ENCODE measurements at places on chromosomes 1 and 21.

GRCh38 chr1:30087465-30087864 lies 635.9 kb downstream of the MATN1 start:
- DNase-seq, result no peak

DNA sequence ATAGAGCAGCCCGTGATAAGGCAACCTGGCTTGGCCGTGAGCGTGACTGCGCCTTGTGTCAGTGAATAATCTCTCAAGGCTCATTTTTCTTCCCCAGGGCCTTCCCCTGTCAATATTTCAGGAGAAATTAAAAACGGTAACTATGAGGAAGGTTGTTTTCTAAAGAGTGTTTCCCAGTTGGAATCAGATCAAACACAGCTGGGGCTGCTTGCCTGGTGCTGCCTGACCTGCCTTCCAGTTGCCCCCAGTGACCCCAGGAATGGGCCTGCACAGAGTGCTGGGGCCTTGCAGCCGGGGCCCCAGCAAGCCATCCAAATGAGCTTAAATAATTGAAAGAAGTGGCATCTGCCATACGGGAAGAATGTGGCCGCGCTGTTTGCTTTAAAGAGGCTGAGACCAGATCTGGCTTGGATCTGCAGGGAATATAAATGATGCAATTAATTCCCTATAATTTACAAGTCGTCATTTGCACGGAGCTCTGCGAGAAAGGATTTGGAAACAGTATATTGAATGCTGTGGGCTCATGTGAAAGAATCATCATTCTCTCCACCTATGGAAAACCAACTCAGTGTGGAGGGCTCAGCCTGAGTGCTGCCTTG lies 203.9 kb downstream of the C1orf94 start:
- no peak for DNase-seq

GRCh38 chr1:150796374-150796773 lies 11.7 kb downstream of the CTSK start:
- DNase-seq, result no peak

DNA sequence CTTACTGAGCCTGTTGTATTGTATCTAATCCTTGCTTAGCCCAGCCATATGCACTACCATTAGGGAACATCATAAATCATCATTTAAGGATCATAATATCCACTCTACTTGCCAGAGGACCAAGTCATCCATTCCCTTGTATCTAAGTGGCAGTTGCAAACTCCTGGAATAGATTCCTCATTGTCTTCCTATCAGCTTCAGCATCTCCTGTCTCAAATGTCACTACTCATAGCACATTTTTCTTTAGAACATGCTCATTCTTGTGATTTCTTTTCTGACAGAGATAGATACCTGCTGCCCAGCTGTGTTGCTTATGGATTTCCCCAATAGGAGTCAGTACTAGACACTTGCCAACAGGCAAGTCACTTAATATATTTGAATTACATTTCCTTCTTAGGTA lies 84.3 kb downstream of the OLFML3 start:
- no peak for DNase-seq

- no peak for DNase-seq
Measured at GRCh38 chr21:21508859-21509258, 510.6 kb downstream of the NCAM2 start.

GRCh38 chr1:219347376-219347775 lies 173.7 kb downstream of the LYPLAL1 start:
- no peak for DNase-seq

DNA sequence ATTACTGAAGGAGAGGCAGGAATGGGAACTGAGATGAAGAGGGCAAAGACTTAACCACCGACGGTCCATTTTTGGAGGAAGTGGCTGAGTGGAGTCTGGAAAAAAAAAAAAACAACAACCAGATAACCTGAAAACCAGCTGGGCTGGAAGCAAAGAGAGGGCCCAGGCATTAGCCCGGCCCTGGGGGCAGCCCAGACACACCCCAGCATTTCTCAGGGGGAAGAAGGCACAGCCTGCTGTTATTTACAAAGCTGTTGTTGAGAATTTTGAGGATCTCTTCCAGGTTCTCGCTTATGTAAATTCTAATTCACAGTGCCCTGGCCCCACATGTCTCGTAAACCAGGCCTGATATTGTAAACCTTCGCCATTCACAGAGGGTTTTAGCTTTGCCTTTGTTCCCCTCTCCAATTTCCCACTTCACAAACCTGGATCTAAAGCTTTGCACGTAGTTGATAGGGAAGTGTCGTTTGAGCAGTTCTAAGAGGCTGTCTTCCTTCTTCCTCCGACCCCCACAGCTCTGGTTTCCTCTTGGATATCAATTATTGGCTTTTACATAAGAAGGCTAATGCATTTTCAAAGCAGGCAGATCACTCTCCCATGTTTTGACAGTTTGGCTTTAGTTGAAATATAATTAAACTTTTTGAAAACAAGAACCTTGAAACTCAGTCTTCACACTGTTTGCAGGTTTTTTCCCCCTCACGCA lies 161.8 kb upstream of the IRF2BP2 start:
- no peak for DNase-seq

DNA sequence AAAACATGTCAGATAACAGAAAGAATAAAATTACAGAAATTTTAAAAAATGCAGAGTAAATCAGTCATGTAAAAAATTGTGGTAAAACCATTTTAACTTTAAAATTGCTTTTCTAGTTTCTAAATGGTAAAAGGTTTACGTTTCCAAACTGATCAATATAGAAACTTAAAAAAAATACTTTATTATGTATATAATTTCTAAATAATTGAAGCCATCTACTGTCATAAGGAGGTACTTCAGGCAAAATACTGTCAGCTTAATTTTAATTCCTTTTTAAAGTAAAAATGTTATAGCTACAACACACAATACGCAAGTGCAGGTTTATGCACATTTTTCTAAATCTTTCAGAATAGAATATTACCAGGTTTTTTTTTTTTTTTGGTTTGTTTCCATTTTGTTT lies 159.9 kb downstream of the HFM1 start:
- DNase-seq, result no peak

- no peak for DNase-seq
Measured at GRCh38 chr1:33087677-33088076, 6.7 kb downstream of the AZIN2 start.

DNA sequence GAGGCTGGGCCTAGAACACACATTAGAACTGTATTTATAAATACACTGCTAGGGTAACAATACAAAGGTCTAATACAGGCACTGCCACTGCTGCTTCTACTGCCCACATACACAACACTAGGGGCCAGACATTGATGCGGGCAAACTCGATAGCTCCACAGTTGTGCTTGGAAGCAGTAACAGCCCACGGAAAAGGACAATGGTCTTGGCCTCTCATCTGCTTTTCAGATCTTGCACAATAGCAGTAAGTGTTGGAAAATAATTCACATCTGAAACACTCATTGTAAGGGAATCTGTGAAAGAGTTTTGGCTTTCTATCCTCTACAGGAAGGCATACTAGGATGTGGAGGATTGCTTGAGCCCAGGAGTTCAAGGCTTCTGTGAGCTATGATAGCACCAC lies 6.9 kb upstream of the SPOCD1 start:
- DNase-seq, result no peak

- DNase-seq, result no peak
Measured at GRCh38 chr1:180112091-180112490, 42.6 kb upstream of the QSOX1 start.

GRCh38 chr1:89064632-89065031 lies 376 bp downstream of the GBP1 start:
- no peak for DNase-seq

- DNase-seq, result no peak
Measured at GRCh38 chr1:65105596-65105995, 42.4 kb upstream of the AK4 start.

DNA sequence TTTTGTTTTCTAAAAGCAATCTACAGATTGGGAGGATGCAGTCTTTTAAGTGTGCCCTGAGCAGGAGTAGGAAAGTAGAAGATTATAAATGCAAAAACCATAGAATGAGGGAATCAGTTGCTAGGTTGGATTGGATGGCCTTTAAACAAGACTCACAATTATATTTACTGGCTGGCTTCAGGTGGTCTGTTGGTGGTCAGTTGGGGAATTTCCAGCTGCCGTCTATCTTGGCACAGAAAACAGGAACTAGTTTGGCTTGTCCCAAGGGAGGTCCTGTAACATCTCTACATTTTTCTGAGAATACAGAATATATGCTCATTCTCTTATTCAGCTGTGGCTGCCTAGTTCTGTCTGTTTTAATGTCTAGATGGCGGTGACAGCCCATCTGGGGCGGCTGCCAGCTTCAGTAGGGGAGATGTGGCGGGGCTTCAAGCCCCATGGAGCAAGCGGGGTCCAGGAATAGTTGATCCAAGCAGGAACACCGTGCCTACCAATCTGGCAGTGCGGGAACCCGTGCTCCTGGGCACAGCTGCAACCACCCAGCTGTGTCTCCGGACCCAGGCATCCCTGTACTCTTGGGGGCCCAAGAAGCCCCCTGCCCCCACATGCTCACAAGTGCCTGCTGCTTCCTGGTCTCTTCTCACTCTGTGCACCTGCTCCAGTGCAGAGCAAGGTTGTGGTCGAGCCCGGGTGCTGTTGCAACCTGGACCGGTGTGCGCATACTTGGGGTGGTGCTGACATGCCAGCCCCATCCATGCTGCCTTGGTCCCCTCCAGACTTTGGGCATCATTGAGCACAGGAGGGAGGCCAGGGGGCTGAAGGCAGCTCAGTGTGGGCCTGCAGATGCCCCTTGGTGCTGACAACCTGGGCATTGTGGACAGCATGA lies 1182.6 kb downstream of the AMY1C start:
- no peak for DNase-seq

- no peak for DNase-seq
Measured at GRCh38 chr1:170162459-170163246, 16.9 kb downstream of the NTMT2 start.

GRCh38 chr21:29555601-29556000 lies 256.9 kb downstream of the BACH1 start:
- no peak for DNase-seq

DNA sequence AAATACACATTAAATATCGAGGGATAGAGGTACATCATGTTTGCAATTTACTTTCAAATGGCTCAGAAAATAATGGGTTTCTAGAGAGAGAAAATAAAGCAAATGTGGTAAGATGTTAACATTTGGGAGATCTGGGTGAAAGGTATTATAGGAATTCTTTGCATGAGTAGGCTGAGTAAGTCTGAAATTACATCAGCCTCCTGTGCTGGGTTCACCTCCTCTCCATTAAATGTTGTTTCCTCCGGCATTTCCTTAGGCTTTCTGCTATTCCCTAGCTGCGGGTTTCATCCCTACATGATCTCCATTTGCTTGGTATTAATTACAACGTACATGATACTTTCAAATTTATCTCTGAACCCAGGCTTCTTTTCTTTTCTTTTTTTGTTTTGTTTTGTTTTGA lies 31.6 kb downstream of the ZMYND12 start:
- DNase-seq, result no peak

- no peak for DNase-seq
Measured at GRCh38 chr1:48251323-48251722, 28.8 kb downstream of the SLC5A9 start.

- no peak for DNase-seq
Measured at GRCh38 chr1:60935599-60936110, 146.7 kb upstream of the NFIA start.

DNA sequence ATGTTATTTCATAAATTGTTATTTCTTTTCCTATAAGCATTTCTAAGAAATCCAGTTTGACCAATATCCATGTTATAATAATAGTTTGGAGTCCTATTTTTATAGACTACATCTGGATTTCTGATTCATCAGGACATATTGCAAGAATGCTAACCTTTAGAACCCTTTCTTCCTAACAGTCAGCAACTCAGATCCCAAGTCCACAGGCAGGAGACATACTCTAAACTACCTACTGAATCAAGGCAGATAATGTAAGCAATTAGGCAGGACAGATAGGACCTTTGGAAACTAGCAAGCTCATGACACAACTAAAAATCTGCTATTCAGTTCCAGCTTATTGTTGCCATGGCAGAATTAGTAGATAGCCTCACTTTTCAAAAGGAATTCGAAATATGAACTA lies 104.1 kb downstream of the DENND1B start:
- no peak for DNase-seq

DNA sequence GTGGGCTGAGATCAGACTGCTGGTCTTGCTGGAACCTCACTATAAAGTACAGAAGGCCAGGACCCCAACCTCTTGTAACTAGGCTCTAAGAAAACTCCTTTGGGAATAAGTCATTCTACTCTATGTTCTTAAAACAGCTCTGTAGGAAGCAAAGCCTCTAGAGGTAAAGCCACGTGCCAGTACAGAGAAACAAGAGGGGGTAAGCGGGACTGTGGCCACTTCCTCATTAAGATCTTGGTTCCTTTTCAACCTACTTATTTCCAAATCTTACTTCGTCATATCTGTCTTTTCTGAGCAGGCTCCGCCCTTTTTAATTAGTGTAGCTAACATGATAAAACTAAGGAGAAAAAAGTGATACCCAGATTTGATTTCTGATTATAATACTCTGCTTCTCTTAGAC lies 3.8 kb downstream of the NCSTN start:
- peak; percentile 28 for DNase-seq

DNA sequence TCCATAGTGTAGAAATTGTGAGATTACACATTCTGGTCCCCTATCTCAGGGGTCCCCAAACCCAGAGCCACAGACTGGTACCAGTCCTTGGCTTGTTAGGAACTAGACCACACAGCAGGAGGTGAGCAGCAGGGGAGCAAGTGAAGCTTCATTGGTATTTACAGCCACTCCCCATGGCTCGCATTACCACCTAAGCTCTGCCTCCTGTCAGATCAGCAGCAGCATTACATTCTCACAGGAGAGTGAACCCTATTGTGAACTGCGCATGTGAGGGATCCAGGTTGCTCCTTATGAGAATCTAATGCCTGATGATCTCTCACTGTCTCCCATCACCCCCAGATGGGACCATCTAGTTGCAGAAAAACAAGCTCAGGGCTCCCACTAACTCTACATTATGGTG lies 229.7 kb upstream of the IRF2BP2 start:
- no peak for DNase-seq

GRCh38 chr1:159187647-159188374 lies 16.4 kb downstream of the CADM3 start:
- DNase-seq, result no peak

GRCh38 chr21:26470351-26471098 lies 102.6 kb downstream of the CYYR1 start:
- no peak for DNase-seq

DNA sequence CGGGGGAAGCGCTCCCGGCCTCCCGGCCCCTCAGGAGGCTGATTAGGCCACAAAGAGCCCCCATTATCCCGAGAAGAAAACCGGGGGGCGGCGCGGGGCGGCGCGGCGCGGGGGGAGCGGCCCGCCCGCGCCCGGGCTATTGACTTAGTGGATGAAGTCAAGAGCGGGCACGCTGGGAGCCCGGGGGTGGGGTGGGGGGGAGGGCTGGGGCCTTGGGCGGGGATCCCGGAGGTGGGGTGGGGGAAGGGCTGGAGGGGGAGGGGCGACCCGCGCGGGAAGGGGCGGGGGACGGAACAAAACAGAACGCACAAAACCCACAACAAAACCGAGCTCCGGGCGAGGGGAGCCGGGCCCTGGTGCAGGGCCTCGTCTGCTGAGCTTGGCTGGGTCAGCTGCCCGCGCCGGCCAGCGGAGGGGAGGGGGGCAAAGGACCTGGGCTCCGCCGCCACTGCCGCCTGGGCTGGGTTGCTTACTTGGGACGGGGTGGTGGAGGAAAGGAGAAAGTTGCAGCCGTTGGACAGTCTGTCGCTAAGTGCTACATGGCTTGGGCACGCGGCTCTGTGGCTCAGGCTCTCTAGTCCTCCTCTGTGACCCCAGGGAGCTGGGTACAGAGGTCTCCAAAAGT lies 16.3 kb downstream of the PAX7 start:
- DNase-seq, result no peak

- DNase-seq, result no peak
Measured at GRCh38 chr21:38937286-38937790, 131.6 kb downstream of the ETS2 start.

- no peak for DNase-seq
Measured at GRCh38 chr1:116820369-116820768, 66.1 kb downstream of the CD2 start.
